Aorta (tissue), 5 donors: ENCODE measurements at places on chromosomes 7 and 10.
A peak's percentile ranks its signal among the peaks of the same experiment; 100 is the strongest.

DNA sequence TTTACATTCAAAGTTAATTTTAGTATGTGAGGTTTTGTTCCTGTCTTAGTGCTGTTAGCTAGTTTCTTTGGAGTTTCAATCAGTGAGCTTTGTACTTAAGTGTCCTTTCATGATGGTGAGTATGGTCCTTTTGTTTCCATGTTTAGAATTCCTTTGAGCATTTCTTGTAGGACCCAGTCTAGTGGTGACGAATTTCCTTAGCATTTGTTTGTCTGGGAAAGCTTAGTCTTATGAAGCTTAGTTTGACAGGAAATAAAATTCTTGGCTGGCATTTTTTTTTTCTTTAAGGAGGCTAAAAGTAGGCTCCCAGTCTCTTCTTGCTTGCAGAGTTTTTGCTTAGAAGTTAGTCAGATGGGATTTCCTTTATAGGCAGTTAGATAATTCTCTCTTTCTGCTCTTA lies 209.2 kb upstream of the SEMA3C start:
- no peak for DNase-seq

GRCh38 chr7:27576360-27576944 lies 86.2 kb downstream of the HIBADH start:
- no peak for DNase-seq

DNA sequence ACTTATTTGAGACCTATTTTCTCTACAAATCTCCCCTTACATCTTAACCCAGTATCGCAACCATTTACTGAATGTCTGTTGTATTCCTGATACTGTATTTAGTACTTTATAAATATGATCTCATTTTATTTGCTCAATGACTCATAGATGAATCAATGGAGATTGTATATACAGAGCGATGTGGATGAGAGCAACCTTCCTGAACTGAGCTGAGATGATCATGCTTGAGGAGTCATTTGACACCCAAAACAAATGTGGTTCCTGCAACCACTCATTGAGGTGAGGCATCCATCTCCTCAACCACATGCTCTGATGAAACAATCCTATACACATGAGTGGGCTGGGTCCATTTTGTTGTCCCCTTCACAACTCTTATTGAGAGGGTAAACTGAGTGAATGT lies 250.0 kb downstream of the CDC14C start:
- no peak for DNase-seq

DNA sequence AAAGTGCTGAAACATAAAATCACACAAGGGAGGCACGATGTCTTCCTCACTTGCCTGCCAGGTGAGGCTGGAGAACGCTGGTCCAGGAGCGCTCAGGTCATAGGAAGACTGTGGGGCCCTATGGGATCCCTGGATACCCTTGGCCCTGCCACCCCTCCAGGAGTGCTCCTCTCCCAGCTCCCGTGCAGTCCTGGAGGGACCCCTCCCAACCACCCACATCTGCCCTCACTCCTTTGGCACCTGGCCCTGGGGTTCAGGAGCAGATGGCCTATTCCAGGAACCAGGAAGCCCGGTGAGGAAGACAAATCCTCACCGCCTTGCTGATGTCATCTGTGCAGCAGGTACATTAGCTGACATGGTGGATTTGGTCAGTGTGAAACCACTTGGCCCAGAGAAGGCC lies 3.7 kb upstream of the CXCL12 start:
- peak; percentile 26 for DNase-seq

GRCh38 chr7:156194813-156195212 lies 382.6 kb upstream of the SHH start:
- no peak for DNase-seq

DNA sequence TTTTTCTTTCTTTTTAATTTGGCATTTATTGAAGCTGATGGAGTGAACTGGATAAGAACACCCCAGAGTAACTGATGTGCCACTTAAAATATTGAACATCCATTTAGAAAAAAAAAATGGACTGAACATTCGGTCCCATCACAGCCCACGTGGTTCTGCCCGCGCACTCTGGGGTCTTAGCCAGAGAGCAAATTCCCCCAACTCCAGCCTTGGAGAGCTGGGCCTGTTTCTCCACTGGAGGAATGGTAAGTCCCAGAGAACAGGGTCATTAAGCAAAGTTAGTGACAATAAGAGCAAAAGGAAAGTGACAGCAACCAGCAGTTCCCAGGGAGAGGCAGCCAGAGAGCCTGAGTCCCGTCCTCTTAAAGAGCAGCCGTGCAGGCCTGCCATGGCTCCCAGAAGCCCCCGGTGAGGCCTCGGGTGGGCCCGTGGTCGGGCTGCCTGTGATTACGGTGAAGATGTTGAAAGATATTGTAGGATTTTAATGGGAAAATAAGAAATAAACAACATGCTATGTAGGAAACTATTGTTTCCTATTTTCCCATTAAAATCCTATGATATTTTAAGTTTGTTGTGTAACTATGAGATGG lies 487.9 kb upstream of the MKI67 start:
- DNase-seq: no peak

DNA sequence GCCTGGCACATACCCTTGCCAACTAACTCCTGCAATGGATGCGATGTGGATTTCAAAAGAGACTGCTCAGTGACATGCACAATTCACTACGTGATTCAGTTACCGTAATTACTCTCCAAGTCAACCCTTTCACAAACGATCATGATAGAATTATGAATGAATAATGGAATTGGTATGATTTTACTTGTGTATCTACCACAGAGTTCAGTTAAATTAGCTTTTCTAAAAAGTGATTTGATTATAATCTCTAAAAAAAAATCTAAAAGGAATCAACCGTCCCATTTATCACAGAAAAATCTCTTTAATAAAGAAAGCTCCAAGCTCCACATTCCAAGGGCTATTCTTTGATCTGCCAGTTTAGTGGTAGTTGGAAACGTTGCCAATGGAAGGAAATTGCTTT lies 30.4 kb upstream of the RSU1 start:
- no peak for DNase-seq

GRCh38 chr10:119518176-119518575 lies 24.3 kb downstream of the RGS10 start:
- no peak for DNase-seq

DNA sequence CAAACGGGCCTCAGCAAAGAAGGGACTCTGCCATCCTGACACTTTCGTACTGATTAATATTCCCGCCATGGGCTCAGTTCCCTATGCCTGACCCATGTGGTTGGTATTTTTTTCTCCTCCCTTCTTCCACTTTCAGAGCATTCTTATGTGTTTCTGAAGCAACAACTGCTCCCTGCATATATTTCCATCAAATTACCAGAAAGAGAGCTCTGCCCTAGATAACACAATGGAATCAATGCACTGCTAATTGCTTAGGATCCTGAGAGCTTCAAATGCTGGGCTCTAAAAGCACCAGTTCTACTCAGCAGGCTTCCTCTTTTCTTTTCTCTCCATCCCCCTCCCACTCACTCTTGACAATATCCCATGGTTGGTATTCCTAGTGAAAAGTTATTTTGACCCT lies 5.3 kb downstream of the TECTB start:
- no peak for DNase-seq

- DNase-seq: no peak
Observed at GRCh38 chr7:36360244-36360643, 29.4 kb upstream of the ANLN start.

DNA sequence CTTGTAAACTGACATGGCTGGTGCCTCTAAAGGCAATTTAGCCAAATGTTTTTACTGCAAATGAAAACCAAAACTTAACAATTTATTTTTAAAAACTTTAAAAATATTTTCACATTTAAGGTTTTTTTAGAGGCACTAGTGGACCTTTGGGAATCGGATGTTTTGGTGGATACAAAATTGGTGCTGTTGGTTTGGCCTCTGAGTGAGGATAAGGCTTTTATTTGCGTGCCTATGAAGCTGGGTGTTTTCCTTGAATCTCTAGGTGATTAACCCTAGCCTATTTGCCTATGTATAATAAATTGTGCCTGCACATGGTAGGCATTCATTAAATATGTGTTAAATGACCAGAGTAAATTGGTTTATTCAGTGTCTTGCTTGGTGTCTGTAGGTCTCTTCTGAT lies 2.9 kb upstream of the SGCE start:
- DNase-seq: no peak

- DNase-seq: no peak
Observed at GRCh38 chr7:52925332-52925731, 110.1 kb upstream of the POM121L12 start.

DNA sequence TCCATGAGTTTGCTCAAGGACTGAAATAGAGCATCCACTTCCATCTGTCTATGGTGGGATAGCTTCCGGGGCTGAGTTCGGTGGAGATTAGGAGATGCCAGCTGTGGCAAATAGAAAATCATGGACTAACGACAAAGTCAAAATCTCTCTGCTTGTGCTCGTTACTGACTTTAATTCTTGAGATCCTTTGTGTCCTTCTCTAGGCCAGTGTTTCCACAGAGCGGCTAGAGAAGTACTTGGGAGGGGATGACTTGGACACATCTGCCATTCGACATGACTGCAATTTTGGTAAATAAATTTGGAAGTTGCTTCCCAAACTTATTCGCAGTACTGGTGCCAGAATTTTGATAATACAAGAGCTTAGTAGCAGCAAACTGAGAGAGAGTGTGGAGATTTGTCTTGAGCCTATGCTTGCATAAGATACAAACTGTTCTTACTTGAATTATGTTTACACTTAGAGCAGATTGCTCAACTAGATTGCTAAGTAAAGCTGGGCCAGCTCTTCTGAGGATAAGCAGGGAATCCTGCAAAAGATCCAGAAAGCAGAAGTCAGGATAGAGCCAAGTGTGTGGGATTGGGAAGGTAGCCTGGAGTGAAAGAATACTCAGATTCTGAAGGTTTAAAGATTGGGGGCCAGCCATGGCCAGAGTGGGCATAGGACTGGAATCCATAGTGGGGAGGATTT lies 27.6 kb downstream of the ABCC2 start:
- no peak for DNase-seq

DNA sequence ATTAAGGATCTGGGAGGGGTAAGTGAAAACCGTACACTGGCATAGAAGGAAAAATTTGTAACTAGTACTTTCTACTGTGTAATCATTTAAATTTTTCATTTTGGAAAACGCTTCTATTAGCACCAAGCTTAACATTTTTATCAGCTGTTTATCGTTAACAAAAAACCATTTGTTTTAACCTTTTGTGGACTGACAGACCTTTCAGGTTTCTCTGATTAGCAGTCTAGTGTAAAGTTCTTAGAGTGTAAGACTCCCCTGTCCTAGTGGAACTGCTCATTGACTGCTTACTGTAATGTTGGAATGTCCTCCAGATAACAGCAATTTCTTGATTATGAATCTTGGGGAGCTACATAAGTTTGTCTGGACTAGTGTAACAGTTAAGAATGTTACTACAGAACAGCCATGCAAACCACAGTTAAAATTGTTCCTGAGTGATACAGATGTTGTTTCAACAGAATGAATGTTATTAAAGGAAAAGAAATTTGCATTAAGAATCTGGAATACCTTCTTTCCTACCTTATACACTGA lies 2.0 kb downstream of the DBF4 start:
- DNase-seq: no peak

DNA sequence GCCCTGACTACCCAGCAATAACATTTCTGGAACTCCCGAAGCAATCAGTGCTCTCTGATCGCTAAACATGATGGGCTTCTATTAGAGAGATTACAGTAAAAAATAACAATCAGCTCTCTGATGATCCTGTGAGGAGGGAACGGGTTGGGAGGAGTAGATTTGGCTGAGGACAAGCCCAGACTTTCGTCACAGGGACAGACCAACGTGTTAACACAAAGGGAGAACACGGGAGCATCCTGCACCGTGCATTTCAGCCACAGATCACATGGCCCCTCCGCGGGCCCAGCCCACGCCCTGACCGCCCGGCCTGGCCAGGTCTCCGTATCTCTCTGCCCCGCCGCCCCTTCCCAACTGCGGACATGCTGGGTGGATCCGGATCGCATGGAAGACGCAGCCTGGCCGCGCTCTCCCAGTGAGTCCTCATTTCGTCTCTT lies 95.0 kb upstream of the AGBL3 start:
- peak; percentile 83 for DNase-seq
